Breast epithelium (tissue), 4 donors: ENCODE measurements at places on chromosomes 6 and 20.
A peak's percentile ranks its signal among the peaks of the same experiment; 100 is the strongest.

- no peak for DNase-seq
Measured at GRCh38 chr6:159232751-159233150, 63.6 kb downstream of the FNDC1 start.

DNA sequence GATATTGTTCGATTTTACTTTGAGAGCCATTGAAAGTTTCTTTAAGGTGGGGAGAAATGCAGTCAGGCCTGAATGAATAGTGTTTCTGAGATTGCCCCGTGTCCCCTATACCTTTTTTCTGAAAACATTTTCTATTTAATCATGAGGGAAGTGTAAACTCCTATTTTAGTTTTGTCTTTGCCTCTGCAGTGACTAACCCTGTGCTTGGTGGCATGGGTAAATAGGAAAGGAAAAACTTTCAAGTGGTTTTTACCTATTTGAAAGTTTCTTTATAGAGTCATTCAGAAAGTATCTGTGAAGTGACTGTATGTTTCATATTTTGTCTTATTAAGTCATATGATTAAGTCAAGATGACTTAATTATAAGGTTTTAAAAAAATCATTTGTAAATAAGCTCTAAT, 14.5 kb downstream of the SNRNP48 start:
- no peak for DNase-seq

GRCh38 chr6:107965746-107966145, 7.7 kb upstream of the SEC63 start:
- no peak for DNase-seq

DNA sequence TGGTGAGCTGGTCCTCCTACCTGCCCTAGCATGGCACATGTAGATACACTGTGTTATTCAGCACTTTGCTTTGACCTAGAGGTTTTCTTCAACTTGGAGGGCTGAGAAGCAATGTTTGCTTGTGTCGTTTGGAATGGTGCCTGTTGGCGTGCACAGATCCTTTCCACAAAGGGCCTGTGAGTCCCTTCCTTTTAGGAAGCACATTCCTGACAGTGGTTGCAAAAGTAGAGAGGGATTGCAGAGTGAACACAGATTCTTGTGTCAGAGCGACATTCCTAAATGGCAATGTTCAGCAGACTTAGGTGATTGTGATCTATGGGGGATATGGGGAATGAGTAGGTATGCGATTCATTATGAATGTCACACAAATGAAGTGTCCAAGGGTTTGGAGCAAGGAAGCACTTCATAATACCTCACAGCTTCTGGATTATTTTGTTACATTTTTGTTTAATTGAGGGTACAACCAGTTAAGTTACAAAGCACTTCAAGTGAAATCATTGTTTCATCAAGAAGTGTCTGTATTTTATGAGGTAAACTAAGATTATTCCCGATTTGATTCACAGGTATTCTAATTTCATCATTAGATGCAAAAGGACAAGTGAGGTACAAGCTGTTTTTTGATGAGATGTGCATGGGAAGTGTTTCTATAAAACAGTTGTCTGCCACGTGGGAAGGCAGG, 713 bp upstream of the RNF144B start:
- no peak for DNase-seq

- DNase-seq, result no peak
Measured at GRCh38 chr6:20458027-20458894, 56.6 kb downstream of the E2F3 start.

- DNase-seq, result no peak
Measured at GRCh38 chr20:48632017-48632824, 195.6 kb downstream of the PREX1 start.

- DNase-seq, result no peak
Measured at GRCh38 chr6:87993356-87993755, 54.3 kb upstream of the SPACA1 start.

GRCh38 chr6:36834576-36835341, 4.5 kb downstream of the CPNE5 start:
- DNase-seq, result no peak

DNA sequence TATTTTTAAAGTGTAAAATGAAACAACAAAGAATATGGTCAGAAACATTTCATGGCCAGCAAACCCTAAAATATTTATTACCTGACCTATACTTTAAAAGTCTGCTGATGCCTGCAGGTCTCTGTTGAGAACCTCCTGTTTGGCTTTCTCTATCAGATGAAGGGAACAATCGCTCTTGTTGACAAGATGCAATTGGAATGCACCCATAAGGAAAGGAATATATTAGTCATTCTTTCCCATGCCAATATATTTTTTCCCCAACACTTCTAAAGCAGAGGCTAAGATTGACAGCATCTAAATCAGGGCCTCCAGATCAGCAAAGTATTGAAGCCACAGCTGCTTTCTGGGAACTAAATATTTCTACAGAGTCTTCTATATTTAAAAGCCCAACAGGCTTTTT, 897.8 kb downstream of the EPHA7 start:
- DNase-seq, result no peak

DNA sequence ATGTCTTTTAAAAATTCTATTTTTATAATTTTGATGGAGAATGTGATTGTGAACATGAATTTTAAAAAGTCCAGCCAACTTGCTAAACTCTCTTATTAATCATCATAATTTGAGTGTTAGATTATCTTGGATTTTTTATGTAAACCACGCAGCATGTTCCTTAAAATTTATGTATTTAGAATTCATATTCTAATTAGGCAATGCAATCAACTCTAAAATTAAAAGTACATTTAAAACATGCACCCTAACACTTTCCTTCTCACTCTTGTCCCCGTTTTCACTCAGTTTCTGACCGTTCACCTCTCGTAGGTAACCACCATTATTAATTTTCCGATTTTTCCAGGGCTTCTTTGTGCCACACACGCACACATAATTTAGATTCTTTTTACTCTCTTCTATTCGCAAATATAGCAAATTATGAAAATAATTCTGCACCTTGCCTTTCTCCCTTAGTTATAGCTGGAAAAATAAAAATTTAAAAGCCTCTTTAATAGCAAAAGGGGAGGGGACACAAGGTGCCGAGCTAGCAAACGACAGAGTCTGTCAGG, 329 bp upstream of the ZKSCAN3 start:
- no peak for DNase-seq

GRCh38 chr6:29737707-29738630, 14.7 kb downstream of the HLA-F start:
- no peak for DNase-seq

DNA sequence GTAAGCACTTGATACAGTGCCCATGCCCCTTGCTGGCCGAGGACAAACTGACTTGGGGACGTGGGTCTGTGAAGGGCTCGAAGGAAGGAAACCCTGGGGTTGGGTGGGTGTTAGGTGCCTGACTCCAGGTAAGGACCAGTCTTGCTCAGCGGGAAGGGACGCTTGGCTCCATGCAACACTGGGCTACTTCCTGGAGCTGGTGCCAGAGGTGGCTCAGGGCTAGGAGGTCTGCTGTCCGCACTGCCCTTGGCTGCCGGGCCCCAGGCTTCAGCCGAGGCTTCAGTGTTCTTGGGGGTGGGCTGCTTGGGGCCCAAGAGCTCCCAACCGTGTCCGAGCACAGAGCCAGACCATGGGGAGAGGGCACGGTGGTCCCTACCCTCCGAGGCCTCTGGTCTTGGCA, 5.3 kb downstream of the GATA5 start:
- DNase-seq, result no peak

DNA sequence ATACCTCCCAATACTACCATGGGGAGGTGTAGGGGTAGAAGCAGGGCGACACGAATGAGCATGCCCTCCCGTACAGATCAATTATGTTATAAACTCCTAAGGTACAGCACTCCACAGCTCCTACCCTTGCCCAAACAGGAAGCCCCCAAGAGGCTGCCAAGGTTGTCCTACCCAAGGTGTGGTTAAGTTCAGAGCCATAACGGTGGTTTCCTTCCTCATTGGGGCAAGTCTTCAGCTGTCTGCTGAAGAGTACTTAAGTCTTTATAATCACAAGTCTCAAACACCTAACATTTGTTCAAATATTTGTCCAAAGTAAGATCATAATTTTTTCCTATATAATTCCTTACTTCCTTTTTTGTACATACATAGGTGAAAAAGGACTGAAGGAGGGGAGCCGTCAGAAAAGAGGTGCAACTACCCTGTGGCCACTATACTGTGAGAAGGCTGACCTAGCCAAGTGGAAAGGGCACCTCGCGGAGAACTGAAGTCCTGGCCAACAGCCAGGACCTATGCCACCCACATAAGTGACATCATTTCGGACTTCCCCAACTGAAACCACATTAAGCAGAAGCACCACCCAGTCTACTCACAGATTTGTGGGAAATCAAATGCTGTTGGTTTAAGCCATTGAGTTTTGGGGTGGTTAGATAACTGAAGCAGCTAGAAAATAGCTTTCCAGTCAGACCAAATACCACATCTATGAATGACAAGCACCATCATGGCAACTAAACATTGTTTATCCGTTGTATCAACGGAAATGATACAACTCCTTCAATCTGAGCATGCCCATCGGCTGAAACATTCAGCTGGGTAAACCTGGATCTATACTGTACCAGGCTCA, 2.9 kb upstream of the RAB22A start:
- no peak for DNase-seq

DNA sequence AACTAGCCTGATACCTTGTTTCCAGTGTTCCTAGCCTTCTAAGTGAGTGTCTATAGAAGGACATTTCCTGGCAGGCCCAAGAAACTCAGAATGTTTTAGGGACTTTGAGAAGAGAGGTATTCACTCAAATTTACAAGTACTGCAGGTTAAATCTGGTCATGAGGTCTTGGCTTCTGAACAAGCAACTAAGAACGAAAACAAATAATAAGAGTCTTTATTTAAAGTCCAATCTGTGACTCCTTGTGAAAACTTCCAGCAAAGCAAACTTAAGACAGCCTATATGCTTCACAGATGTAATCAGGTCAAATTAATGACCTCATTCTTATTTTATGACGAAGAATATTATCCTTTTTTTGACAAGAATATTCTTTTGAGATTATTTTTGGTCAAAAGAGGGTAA, 79.4 kb upstream of the PRSS16 start:
- DNase-seq, result no peak

DNA sequence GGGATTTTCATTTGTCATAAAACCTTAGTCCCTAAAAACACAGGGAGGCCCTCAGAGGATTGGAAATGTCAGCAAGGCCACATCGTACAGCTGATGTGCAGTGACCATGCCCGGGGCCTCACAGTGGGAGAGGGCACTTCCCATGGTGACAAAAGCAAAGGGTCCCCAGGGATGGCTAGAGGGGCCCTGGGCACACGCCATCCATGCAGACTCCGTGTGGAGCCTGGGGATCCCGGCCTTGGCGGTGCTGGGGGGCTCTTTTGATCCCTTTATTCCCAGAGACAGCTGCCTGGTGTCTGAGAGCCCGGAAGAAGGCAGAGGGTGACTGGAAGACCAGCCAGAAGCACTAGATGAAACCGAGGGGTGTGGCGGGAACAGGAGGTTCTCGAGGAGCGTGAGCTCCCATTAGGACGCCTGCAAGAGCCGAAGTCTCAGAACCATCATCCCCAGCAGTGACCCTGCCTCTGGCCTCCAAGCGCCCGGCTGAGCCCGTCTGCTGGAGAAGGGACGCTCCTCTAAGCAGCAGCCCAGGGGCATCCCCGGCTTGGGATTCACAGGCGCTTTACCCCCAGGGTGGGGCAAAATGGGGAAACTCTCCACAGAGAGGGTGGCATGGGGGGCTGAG, 49.1 kb upstream of the FRMD1 start:
- DNase-seq, result peak; percentile 11

GRCh38 chr6:22558288-22558882, 11.0 kb upstream of the HDGFL1 start:
- no peak for DNase-seq

- no peak for DNase-seq
Measured at GRCh38 chr20:25319241-25320034, 71.2 kb downstream of the ABHD12 start.

GRCh38 chr6:52925042-52925441, 15.5 kb upstream of the GSTA3 start:
- DNase-seq, result no peak

DNA sequence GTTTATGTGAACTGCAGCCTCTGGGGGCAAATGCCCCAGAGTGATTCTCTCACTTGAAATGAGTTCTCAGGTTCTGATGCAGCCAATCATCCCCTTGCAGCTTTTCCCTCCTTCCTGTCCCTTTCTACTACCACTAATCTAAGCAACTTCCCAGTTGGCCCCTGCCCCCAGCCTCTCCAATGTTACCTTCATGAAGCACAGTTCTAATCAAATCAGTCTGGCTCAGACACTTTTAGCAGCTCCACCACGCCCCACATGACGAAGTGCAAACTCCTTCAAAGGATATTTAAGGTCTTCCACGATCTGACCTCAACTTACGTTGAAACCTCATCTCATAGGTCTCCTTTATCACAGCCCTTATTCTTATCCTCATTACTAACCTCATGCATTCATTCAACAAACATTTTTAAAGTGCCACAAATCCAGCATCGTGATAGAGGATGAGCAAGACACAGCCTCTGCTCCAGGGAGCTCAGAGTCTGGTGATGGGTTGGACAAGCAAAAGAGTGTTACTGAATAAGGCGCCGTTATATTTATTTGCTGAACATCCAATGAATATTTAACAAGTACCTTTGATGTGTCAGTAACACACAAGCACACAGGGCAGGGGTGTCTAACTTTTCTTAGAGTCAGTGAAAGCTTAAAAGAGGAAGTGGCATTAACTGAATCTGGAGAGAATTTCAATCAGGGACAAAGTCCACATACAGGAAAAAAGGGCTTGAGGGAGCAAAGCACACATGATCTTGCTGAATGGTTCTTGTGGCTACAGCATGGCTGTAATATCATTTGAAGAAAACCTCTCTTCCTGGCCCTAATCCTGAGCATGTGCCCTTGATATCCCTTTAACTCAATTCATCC, 20.4 kb upstream of the DTNBP1 start:
- no peak for DNase-seq

DNA sequence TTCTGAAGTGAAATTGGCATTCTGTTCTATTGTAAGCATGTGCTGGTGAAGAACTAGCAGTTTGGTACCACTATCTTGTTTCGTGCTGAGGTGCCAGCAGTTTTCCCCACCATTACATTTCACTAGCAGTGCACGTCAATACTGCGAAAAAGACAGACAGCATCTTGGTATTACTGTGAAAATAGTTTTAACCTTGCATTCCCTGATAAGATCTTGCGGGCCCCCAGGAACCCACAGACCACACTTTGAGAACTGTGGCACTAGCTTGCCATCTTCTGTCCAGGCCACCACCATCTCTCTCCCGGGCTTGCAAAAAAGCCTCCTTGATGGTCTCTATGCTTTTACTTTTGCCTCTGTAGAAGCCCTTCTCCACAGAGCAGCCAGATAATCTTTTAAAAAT, 185.7 kb downstream of the BACH2 start:
- no peak for DNase-seq
